Astrocyte of the spinal cord (primary cell): ENCODE measurements at places on chromosomes 16 and 17.

DNA sequence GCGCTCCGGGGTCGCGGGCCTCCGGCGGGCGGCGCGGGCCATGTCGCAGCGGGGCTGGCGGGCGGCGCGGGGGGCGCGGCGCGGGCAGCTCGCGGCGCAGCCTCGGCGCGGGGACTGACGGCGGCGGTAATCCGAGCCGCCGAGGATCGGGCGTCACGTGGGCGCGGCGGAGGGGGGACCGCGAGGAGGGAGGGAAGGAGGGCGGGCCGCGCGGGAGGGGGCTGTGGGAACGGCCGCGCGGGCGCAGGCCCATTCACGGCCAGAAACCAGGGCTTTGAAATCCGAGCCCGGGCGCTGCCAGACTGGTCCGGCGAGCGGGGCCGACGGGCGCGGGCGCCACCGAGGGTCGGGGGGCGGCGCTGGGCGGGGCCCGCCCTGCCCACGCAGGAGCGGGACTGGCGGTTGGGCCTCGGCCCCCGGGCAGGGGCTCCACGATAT, at the start of gene MTSS2:
MTSS2 (minus strand) TSS at position 116 of the 438 bp plus-strand sequence. CDS start 262 bp downstream, outside the sequence.
- peak; percentile 91 for DNase-seq

GRCh38 chr17:41986634-41987033, 20.0 kb downstream of the CNP start:
- no peak for DNase-seq

GRCh38 chr17:28999206-28999605, 6.6 kb downstream of the SEZ6 start:
- DNase-seq: no peak

DNA sequence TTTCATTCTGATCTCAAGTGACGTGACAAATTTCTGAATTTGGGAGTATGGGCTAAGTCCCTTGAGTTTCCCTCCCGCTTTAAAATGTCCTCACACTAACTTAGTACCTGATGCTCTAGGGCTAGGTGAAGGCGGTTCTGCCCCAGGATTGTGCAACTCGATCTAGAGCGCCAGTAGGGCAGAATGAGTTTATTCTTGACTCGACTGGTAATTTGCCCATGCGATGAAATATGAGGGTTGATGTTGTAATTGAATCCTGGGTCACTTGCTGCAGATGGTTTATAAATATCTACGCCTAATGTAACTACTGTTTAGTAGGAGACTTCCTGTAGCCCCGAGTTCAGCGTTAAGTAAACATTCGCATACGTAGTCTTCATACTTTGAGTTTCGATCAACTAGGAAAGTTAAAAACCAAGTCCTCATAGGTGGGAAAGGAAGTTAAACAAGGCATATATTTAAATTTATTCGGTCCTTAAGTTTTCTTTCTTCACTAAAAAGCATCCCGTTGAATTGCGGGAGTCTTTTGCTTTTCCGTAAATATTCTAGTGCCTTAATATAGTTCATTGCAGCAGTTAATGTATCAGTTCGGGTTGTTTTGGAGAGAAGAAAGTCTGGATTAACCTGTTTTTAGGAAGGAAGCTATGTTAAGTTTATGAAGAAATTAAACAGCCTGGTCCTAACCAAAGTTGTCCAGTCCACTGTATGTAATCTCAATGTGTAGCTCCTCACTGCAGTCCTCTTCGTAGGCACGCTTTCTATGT, 1.6 kb downstream of the CTCF start:
- peak; percentile 57 for DNase-seq

GRCh38 chr17:39096508-39097149, 54.8 kb downstream of the PLXDC1 start:
- no peak for DNase-seq

DNA sequence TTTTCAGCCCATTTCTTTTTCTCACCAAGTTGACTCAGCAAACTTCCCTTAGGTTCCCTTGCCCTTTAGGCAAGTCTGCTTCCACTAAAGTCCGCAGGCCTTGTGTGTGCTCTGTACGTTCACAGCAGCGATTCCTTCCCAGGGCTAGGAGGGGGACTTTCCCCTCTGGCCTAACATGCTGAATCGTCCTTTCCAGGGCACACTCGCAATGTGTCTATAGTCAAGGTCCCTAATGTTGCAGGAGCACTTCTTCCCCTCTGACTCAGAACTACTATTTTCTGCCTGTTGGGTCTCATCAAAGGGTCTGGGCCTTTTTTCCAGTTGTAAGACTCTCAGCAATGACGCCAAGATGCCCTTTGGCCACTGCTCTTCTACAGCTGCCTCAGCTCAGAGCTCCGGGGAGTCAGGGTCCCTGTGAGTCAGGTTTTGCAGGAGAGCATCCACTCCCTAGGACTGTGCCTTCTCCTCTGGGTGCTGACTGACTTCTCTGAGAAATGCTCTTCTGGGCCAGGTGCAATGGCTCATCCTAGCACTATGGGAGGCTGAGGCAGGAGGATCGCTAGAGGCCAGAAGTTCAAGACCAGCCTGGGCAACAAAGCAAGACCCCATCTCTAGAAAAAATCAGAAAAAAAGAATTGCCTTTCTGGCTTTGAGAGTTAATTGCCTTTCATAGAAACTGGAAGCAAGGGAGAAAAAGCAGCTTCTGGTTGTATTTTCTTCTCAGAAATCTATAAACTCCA, 64.4 kb upstream of the TBX2 start:
- DNase-seq: peak; percentile 71

GRCh38 chr17:1829216-1829591, 498 bp downstream of the SMYD4 start:
- peak; percentile 1 for DNase-seq

DNA sequence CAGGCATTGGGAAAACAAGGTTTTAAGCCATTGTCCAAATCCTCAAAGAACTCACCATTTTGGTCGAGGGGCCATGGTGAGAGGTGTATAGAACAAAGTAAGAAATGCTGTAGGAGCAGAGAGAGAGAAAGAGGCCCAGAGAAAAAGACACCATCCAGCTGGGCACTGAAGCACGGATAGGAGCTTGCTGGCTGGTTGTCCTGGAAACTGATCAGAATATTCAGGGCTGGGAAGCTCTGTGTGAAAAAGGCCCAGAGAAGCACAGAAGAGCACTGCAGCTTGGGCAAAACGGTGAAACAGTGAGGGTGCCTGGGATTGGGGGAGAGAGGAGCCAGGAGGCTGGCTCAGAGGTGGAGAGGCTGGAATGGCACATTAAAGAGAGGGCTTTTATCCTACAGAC, 16.5 kb downstream of the HS3ST3B1 start:
- DNase-seq: no peak

GRCh38 chr16:55655381-55655896, 349 bp upstream of the SLC6A2 start:
- DNase-seq: no peak

- DNase-seq: no peak
Measured at GRCh38 chr17:46815474-46816353, 2.8 kb downstream of the WNT3 start.
